ENCODE measurements at places on chromosomes 2 and 18.
A peak's percentile ranks its signal among the peaks of the same experiment; 100 is the strongest.

GRCh38 chr2:98580656-98581284 is 27.5 kb downstream of the COA5 start:
- no peak for DNase-seq

GRCh38 chr18:62420513-62421209 is 95.6 kb downstream of the TNFRSF11A start:
- DNase-seq: peak; percentile 58

DNA sequence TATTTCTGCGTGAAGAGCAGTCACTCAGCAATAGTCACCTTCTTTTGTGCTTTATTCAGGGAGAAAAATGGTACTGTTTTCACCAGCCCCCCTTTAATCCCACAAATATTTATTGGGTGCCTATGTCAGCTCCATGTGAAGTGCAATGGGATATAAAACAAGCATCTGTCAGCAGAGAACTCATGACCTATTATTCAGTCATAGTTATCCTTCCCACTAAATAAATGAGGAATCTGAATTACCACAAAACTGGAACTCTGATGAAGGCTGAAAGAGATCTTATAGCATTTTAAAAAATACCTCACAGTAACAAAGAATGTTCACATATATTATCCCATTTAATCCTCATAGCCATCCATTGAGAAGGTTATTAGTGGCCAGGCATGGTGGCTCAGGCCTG is 45.8 kb downstream of the DHX57 start:
- DNase-seq: peak; percentile 10

GRCh38 chr2:74142340-74142739 is 5.4 kb downstream of the BOLA3 start:
- DNase-seq: no peak

DNA sequence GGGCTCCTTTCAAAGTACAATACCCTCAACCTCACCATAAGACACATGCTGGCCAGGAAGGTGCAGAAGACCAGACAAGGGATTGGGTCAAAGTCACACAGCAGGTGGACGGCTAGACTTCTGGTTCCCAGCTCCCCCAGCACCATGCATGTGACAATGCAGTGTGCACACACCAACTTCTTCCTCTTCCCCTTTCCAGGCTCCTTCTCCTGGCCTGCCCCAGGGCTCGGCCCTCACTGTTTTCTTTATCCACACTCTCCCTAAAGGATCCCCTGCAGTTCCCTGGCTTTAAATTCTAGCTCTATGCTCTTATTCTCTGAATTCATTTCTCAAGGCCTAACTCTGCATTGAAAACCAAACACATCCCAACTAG is 82.3 kb downstream of the LOXHD1 start:
- DNase-seq: no peak

GRCh38 chr2:63743982-63744966 is 97.4 kb upstream of the UGP2 start:
- no peak for DNase-seq

DNA sequence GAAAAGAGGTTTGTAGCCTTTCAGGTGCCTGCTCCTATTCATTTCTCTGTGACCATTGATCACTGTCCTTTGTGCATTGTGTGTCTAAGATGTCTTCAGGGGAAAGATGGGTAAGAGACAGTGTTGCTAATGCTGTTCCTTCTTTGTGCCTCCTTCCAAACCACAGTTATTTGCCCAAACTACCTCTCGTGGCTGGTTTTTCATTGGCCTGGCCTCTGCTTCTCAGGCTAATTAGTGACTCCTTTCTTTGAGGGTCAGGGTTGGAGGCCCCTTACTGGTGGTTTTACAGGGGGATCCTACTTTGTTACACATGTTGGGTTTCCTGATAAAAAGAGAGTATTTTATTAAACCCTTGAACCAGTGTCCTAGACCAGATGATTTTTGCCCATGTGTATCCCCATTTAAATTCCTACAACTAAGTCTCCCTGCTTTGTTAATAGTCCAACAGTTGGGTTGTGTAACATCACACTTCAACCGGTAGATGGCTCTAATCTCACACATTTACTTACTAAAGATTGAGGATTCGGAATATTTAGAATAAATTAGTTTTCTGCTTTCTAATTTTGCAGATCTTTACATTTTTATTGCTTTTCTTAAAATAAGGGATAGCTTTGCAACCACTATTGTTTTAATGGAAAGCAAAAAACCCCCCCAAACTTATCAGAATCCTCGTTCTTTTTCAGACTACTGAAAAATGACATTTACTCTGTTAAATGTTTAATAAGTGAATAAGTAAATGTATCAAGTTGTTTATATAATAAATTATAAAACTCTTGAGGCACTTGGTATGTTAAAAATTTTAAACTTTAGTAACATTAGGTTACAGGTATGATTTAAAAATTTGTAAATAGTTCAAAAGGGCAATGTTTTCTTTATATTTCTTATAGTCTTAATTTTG is 2.4 kb downstream of the MARS2 start:
- peak; percentile 37 for DNase-seq

GRCh38 chr2:130756874-130757668 is 1.7 kb downstream of the AMER3 start:
- DNase-seq: no peak

- no peak for DNase-seq
These were observed 487.2 kb upstream of the REG3G start for GRCh38 chr2:78538322-78538721.

DNA sequence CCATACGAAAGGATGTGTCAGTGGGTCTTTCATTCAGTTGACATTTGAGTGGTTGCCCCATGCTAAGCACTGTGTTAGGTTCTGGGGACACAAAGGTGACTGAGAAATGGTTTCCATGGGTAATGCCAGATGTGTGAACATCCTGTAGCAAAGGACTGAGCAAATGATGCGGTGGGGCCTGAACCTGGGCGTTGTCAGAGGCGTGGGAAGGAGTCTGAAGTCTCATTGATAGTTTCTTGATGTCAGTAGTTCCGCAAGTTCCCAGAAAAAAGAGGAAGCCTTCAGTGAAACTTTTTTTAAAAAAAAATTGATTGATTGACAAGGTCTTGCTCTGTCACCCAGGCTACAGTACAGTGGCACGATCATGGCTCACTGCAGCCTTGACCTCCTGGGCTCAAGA is 56.9 kb downstream of the LIMS1 start:
- no peak for DNase-seq

- DNase-seq: no peak
These were observed 86.2 kb downstream of the RRM2 start for GRCh38 chr2:10208736-10209135.

DNA sequence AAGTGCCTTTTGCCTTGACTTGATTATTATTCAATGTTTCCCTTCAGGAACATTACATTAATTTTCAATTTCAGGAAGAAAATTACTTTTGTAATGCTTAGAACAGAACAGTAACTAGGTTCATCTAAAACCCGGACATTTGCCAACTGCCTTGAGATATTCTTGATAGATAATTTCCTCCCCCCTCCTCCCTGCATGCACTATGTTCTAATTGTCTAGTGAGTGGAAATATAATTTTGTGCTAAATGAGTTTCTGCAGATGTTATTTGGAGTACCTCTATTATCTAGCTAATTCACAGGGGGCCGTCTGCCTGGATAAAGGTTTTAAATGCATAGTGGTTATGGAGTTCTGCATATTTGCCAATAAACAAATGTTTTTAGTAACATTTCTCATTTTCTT is 200.3 kb upstream of the SLC39A10 start:
- no peak for DNase-seq

- DNase-seq: no peak
These were observed 138.2 kb downstream of the CABLES1 start for GRCh38 chr18:23273443-23273966.

- no peak for DNase-seq
These were observed 206.6 kb downstream of the DYSF start for GRCh38 chr2:71659868-71660518.

- no peak for DNase-seq
These were observed 137.5 kb upstream of the CHAC2 start for GRCh38 chr2:53630026-53630606.

DNA sequence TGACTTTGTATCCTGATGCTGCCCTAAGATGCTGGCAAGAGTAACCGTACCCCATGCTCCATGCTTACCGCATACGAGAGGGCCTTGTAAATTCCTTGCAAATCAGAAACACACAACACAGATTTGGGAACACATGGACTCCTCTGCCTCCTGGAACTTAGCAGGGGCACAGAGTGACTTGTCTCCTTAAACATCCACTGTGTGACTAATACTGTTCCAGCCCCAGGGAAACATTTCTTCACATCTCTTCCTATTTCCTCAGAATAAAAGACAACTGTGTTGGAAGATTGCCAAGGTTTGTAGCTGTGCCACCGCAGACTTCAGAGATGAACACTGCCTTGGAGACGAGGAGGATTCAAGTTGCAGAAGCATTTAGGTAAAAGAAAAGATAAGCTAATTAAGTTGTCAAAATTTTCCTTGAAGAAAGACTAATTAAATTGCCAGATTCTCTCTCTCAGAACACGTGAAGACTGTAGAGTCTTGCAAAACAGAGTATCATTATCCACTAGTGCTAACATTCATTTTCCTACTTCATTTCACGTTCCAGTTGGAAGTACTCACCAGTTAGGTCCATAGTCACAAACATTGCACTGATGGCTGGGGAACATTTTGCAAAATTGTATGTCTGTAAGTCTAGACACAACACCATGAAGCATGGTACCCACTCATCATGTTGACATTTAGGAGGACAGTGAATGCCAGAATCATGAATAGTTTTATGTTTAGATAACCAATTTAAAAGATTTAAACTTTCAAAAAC is 188.8 kb downstream of the TSN start:
- DNase-seq: peak; percentile 26
